ENCODE measurements at places on chromosomes 1 and 21.

DNA sequence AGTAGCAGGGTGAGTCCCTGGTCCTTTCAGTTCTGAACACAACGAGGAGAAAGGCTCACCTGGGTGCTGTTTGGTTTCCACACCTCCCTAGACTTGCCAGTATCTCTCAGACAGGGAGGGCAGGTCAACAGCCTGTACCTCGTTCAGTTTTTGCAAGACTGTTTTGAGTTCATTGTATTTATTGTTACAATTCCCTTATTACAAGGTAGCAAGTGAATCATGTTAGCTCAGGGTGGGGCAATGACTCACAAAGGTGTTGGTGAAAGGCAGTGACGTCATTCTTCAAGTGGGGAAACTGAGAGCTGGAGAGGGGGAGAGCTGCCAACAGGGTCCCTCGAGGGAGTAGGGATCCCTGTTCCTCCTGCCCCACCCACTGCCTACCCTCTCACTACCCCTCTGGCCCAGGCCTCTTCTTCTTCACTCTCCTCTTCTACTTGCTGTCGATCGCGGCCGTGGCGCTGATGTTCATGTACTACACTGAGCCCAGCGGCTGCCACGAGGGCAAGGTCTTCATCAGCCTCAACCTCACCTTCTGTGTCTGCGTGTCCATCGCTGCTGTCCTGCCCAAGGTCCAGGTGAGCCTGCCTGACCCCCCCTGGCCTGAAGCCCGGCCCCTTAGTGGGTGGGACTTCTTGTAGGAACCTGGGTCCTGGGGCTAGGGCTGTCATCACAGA lies 13.4 kb downstream of the SERINC2 start:
- no peak for DNase-seq

DNA sequence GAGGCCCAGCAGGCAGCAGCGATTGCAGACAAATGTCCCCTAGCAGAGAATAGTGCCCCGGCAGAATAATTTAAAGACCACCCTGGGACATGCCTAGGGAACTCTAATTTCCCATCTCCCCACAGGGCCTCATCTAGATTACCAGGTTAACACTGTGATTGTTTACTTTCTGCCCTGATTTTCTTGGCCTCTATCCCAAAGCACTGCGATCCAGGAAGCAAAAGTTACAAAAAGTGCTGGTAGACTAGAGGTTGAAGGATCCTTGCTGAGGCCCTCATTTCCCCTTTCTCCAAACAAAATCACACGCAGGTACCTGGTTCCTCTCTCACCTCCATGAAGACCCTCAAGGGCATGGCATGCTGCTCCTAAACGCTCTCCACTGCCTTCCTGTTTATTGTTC lies 229.7 kb downstream of the C1orf94 start:
- DNase-seq: no peak

- DNase-seq: no peak
Measured at GRCh38 chr1:78096976-78097375, 51.2 kb downstream of the GIPC2 start.

DNA sequence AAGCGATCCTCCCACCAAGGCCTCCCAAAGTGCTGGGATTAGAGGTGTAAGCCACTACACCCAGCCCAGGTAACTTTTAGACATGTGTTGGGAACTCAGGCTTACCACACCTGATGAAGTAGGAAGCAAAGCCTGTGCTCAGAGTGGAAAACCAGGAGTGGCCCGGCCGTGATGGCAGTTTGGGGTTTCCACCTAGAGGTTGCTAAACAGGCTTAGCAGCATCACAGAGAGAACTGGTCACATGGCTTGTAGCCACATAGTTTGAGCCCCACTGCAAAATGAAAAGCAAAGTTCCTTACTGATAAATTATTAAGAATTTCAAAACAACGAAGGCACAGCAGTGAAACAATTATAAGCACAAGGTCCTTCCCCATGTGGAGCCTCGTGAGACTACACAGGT lies 142.6 kb upstream of the CXADR start:
- no peak for DNase-seq

DNA sequence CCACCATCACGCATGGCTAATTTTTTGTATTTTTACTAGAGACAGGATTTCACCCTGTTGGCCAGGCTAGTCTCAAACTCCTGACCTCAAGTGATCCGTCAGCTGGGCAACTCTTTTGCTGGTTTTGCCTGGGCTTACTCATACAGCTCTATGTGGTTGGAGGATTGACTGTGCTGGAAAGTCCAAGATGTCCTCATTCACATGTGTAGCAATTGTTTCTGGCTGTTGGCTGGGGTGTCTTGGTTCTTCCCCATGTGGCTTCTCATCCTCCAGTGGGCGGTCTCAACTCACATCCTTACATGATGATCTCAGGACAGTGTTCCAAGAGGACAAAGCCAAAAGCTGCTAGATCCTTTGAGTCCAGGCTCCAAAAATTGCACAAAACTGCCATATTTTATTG lies 53.3 kb downstream of the TEX35 start:
- no peak for DNase-seq

DNA sequence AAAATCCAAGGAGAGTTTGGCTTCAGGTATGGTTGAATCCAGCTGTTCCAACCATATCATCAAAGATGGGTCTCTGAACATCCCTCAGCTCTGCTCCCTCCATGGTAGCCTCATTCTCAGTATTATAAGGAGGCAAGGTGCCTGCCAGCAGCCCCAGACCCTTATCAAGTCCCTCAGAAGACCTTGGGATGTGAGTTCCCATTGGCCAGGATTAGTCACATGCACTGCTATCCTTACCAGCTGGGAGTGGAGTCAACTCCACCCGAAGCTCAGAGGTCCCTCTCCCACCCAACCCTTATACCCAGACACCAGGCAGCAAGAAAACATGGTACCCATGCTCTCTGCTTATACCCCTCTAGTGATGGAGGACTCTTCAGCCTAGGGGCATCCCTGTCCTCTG lies 153.7 kb upstream of the ZBTB40 start:
- no peak for DNase-seq

DNA sequence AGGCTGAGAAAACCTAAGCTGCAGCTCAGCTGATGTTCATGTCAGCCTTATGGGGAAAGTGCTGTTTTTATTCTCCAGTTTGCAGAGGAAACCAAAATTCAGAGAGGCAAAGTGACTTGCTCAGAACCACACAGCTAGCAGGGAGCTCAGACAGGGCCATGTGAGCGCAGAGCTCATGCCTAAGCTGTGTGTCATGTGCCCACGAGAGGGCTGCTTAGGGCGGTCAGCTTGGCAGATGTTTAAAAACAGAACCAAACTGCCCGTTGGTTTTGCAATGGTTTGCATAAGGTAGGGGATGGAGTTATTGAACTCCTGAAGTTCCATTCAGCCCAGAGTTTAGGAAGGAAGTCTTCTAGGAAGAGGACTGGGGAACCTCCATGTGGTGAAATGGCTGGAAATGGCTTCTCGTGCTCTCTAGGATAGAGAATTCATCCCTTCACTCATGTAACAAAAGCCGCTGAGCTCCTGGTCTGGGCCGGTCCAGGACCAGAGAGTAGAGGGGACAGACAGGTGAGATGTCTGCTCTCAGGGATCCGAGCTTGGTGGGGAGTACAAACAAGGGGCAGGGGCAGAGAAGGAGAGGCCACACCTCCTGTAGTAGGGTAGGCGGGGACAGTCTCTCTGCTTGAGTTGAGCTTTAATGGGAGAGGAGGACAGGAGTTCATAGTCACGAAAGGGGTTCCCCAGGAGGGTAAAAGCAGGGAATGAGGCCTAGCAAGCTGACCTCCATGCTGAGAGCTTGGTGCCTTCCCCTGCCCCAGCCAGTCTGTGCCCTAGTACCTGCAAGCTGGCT lies 46.9 kb downstream of the ARHGEF10L start:
- no peak for DNase-seq

- DNase-seq: no peak
Measured at GRCh38 chr1:205926636-205927035, 16.6 kb downstream of the SLC26A9 start.

DNA sequence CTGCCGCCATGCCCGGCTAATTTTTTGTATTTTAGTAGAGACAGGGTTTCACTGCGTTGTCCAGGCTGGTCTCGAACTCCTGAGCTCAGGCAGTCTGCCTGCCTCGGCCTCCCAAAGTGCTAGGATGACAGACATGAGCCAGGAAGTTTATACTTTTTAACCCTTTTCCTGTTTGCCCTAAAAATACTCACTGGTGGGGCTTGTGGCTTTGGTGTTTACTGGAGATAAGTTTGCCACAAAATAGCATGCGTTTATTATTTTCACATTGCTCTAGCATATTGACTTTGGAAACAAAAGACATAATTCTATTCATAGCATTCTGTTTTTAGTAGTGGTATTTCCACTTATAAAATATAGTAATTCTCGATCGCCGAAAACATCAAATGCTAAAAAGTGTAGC lies 19.8 kb upstream of the GTF2B start:
- no peak for DNase-seq

DNA sequence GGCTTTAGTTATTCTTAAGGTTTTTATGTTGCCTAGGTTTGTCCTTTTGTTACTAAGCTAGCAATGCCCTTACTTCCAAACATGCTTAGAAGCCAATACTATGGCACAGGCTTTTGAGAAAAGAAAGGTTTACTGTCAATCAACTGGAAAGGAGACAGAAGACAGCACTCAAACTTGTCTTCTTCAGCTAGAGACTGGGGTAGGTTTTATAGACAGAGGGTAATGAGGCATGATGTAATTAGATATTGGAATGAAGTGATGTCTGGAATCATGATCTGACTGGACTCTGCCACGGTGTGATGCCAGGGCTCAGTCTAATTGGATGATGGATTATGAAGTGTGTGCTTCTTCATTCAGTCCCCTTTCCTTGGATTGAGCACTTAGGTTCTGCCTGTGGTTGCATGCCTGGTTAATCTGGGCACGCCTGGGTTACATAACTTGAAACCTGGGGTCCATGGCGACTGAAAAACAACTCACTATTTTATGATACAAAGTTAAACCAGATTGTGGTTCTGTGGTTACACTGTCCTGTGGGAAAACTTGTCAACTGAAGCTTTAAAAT lies 625.8 kb downstream of the BRINP3 start:
- DNase-seq: no peak
